ENCODE measurements at places on chromosomes 13 and 19. TPM values are rescaled to one million over a fixed set of nuclear protein-coding genes. Genes with fewer than 3 reads are reported as not detected.

The FAM187B gene
- not detected for polyA plus RNA-seq

The COL5A3 gene
- polyA plus RNA-seq = 0.46 TPM

The ZNF628 gene
- polyA plus RNA-seq = 2.5 TPM

The ZNF723 gene
- not detected for polyA plus RNA-seq

The DMKN gene
- polyA plus RNA-seq = 5.5 TPM

The ZNF813 gene
- 1.2 TPM for polyA plus RNA-seq

The CYP2F1 gene
- not detected for polyA plus RNA-seq

The ZNF730 gene
- 0.23 TPM for polyA plus RNA-seq

The PSG2 gene
- polyA plus RNA-seq = not detected

The PRR20C gene
- not detected for polyA plus RNA-seq

The ZNF729 gene
- not detected for polyA plus RNA-seq

The ZNF653 gene
- polyA plus RNA-seq = 6.6 TPM

The KMT5C gene
- 3.0 TPM for polyA plus RNA-seq

The S1PR5 gene
- not detected for polyA plus RNA-seq

The NLRP4 gene
- not detected for polyA plus RNA-seq
